Iris pigment epithelial cell (primary cell): ENCODE measurements at places on chromosomes 7 and 10.
A peak's percentile ranks its signal among the peaks of the same experiment; 100 is the strongest.

DNA sequence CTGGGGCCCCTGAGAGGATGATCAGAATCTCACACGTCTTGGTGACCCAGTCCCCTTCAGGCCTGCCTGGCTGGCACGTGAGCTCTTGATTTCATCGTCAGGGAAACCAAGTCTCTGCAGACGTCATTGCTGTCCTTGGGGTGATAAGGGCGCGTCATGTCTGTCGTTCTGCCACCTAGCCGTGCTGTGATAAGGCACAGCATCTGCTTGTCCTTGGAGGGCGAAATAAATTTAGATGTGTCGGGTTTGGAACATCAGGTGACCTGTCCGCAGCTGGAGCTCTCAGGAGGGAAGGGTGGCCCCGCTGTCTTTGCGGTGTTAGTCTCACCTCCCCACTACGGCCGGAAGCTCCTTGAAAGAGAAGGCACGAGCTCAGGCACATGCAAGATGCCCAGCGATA is 129.2 kb downstream of the GRK5 start:
- DNase-seq = no peak

DNA sequence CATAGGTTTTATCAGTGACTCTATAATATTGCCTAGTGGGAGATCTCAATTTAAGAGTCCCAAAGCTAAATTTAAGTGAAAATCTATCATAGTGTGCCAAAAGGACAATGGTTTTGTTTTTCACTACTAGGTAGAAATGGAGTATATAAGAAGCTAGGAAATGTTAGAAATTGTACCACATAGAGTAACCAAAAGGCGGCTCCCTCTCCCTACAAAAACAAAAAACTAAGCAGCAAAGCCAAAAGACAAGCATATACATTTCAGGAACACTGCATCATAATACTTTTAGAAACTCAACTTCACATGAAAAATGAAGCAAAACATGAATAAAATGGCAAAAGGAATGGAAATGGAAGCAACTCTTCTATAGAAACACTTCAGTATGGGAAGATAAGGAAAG is 271.6 kb downstream of the CACNA2D1 start:
- no peak for DNase-seq

DNA sequence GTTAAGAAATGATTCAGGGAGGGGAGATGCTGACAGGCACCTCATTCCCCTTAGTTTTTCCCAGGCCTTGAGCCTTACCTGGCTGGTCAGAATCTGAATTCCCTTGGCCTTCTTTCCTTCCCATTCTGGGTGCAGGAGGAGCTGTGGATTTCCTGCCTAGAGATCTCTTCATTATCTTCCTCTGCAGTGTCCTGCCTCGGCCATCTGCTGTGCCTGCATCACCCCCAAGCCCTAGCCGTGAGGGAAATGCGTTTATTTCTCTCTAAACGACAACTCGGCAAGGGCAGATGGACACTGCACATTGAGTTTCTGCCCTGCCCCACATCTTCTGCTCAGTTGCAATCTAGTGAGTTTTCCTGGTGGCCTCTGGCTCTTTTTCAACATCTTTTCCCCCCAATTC is 26.7 kb downstream of the ZCWPW1 start:
- no peak for DNase-seq

- peak; percentile 44 for DNase-seq
Measured at GRCh38 chr10:132939957-132940790, 2.2 kb downstream of the CFAP46 start.

DNA sequence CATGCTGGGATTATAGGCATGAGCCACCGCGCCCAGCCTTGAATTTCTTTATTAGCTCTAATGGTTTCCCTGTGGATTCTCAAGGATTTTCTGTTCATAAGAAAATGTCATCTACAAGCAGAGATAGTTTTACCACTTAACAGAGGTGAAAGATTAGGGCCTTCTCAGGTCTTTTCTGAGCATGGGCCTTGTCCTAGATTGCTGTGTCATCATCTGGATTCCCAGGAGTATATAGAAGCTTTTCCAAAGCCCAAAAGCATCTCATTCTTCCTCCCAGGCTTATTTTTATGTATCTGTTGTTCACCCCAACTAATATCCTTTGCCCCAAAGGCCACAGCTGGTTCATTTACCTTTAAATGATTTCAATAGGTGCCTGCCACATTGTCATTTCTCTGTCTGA is 13.7 kb upstream of the ZNF248 start:
- DNase-seq = no peak

DNA sequence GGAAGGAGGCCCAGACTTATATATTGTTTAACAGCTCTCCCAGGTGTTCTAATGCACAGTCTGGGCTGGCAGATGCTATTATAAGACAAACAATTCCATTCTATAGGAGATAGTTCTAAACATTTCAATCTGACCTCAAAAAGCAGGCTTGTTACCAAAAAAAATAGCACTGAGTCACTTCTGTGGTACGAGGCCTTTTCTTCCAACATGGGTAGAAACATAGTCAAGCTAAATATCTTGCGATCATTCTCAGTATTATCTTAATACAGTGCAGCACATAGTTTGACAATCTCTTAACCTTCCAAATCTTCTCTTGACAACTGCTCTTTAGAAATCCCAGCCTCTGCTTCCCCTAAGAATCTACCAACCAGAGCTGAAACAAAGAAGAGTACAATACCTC is 46.6 kb upstream of the MKX start:
- DNase-seq = peak; percentile 7

GRCh38 chr10:17216901-17217395 is 11.1 kb upstream of the VIM start:
- peak; percentile 42 for DNase-seq

- no peak for DNase-seq
Measured at GRCh38 chr7:28069388-28069787, 111.2 kb downstream of the JAZF1 start.

DNA sequence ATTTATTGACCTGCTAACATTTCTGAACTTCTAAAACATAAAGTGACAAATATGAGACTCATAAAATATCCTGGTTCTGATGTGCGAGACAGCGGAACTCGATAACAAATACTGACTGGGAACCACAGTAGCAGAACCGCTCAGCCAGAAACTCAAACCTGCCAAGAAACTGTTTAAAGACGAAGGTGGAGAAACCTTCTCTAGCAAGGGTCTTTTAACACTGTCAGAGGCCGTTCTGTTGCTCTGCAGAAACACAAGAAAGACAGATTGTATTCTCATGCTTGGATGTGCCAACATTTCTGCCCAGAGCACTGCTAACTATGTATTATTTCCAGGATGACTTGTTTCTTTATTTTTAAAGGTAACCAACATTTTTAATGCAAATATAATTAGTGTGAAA is 514.8 kb upstream of the ADARB2 start:
- DNase-seq = no peak

DNA sequence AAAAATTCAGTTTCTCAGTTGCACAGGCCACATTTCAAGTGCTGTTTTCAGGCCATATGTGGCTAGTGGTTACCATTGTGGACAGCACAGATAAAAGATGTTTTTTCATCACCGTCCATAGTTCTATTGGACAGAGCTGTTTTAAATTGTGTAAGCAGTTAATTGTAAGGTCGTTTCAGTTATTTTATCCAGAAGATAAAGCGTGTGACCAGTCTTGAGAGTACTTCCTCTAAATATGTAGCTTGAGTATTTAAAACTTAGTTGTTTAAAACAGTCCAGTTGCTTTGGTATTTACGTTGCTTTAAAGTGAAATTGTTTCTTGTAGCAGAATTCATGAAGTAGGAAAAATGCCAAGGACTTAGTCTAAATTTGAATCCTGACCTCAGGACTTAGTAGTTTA is 66.9 kb downstream of the ZNRF2 start:
- no peak for DNase-seq

DNA sequence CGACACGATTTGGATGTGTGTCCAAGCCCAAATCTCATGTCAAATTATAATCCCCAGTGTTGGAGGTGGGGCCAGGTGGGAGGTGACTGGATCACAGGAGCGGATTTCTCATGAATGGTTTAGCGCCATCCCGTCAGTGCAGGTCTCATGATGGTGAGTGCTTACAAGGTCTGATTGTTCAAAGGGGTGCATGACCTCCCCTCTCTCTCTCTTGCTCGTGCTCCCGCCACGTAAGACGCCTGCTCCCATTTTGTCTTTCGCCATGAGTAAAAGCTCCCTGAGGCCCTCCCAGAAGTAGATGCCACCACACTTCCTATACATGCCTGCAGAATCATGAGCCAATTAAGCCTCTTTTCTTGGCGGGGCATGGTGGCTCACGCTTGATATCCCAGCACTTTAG is 71.5 kb upstream of the NANOS1 start:
- DNase-seq = no peak

DNA sequence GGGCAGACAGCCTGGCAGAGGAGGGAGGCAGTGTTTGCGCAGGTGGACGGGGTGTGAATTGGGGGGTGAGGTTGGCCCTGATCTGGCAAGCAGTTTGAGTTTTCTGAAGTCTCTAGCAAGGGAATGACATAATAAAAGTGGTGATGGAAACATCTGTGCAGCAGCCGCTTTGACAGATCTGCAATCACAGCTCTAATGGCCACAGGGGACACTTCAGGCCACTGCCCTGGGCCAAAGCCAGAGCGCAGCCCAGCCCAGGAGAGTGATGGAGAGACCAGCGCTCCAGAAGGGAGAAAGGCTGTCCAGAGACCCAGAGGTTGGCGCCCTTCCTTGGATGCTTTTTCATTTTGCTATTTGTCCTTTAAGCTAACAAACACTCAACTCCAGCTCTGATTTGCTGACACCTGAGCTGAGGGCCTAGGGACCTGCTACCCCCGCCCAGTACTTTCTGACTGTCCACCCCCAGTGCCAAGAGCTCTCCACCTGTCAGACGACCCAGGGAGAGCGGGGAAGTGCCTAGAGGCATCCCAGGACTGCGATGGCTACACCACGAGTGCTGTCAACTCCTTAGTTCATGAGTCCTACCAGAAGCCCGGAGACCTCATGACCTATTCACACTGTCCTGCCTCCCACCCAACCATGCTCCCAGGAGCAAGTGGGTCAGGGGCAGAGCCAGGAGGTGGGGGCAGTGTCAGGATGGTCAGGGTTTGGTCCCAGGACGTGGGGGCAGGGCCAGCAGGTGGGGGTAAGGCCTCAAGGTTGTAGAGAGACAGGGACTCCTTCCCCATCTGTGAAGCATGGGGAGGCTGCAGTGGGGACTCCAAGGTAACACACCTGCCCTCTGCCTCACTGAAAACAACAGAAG is 112.6 kb downstream of the PRKAG2 start:
- no peak for DNase-seq

DNA sequence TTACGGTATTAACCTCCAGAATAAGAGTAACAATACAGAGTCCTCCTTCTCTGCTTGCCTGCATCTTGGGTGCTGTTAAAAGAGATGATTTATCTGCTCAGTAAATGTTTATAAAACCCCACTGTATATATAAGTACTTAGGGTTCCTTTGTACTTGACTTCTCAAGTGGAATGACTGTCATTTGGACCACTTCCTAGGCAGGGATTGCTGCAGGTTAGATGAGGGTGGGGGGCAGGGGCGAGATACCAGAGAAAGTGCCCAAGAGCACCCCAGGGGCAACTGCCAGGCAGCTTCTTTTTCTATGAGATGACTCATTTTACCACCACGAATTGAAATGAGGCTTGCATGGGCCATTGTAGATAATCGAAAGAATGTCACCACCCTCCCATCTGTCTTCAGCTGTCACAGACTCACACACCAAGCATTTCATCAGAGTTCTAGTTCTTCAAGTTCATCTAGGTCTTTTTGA is 421.9 kb upstream of the GALNT17 start:
- peak; percentile 57 for DNase-seq

DNA sequence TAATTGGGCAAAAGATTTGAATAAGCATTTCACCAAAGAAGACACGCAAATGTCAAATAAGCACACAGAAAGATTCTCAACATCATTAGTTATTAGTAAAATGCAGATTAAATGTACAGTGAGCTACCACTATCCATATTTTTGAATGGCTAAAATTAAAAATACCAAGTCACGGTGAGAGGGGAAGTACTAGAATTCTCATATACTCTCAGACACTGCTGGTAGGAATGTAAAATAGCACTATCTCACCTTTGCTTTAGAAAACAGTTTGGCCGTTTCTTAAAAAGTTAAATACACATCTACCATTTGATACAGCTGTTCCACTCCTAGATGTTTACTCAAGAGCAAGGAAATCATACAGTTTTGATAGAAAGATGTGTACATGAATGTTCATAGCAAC is 115.8 kb upstream of the CELF2 start:
- no peak for DNase-seq

DNA sequence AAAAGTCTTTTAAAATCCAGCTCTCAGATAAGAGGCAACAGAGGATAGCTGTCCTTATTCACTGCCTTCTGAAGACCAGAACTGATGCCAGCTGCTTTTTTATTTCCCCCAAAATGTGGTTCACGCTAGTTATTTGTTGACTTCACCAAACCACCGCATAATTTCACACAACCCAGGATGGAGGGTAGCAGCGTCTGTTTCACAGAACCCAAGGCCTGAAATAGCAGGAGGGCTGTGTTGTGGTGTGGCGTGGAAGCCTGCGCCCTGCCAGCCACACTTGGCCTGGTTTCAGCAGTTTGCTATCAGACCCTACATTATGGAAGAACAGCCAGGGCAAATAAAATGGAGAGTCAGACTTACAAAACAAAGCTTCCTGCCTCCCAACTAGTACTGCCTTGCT is 155.4 kb downstream of the DYNC1I1 start:
- DNase-seq = no peak

GRCh38 chr7:94069162-94069739 is 65.1 kb upstream of the BET1 start:
- peak; percentile 51 for DNase-seq

- DNase-seq = peak; percentile 61
Measured at GRCh38 chr7:79709574-79710409, 256.3 kb upstream of the MAGI2 start.

- DNase-seq = no peak
Measured at GRCh38 chr10:97546456-97547270, 25.9 kb upstream of the ANKRD2 start.

DNA sequence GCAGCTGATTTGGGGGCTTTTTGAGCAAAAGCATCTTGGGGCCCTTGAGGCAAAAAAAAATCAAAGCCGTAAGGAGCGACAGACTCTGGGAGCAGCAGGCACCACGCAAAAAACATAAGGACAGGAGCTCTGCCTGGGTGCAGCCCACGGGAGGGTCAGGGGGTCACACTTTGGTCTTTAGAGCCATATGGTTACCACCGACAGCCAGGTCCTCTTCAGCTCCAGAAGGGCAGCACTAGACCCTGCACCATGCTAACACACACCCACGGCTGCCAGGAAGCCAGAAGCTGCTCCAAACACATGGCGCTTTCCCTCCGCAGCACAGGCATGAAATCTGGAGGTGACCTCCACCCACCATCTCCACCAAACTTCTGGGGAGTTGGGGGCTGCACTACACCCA is 47.1 kb downstream of the RSU1 start:
- DNase-seq = no peak

GRCh38 chr7:32244806-32245345 is 174.7 kb upstream of the PDE1C start:
- no peak for DNase-seq
